WTC11 (cell line): ENCODE measurements at places on chromosomes 3 and 15. TPM values are rescaled to one million over a fixed set of nuclear protein-coding genes. Genes with fewer than 3 reads are reported as not detected.

WDR93 gene
- 0.09 TPM in 1 of 3 replicates, not detected in the others for total RNA-seq

GRK7 gene
- not detected in 3 replicates for total RNA-seq

B3GALNT1 gene
- total RNA-seq: 4.2 to 6.0 TPM (median 5.0 TPM) in 3 replicates

LHFPL4 gene
- 18.9 to 26.8 TPM (median 24.4 TPM) in 3 replicates for total RNA-seq

CDAN1 gene
- 16.4 to 24.2 TPM (median 23.0 TPM) in 3 replicates for total RNA-seq

ADCY5 gene
- 23.5 to 28.6 TPM (median 26.8 TPM) in 3 replicates for total RNA-seq

CA12 gene
- total RNA-seq: 2.8 to 3.3 TPM (median 2.8 TPM) in 3 replicates

GPR62 gene
- 0.24 to 0.55 TPM (median 0.46 TPM) in 3 replicates for total RNA-seq

ROBO2 gene
- total RNA-seq: 11.7 to 12.4 TPM (median 12.0 TPM) in 3 replicates

WDR72 gene
- 8.6 to 8.7 TPM (median 8.6 TPM) in 3 replicates for total RNA-seq

SERINC4 gene
- 0.09 to 0.16 TPM in 2 of 3 replicates, not detected in the other for total RNA-seq

PLA2G4F gene
- 0.11 to 0.18 TPM (median 0.16 TPM) in 3 replicates for total RNA-seq

CCDC13 gene
- total RNA-seq: 0.79 TPM in 1 of 3 replicates, not detected in the others

FOXB1 gene
- 10.8 to 15.0 TPM (median 13.7 TPM) in 3 replicates for total RNA-seq

ZNF501 gene
- total RNA-seq: 8.8 to 9.0 TPM (median 8.8 TPM) in 3 replicates

DAPK2 gene
- total RNA-seq: 1.0 to 2.3 TPM (median 1.5 TPM) in 3 replicates

XCR1 gene
- 0.02 to 0.25 TPM in 2 of 3 replicates, not detected in the other for total RNA-seq

SH3GL3 gene
- 7.8 to 9.2 TPM (median 8.0 TPM) in 3 replicates for total RNA-seq

CIP2A gene
- total RNA-seq: 29.3 to 32.8 TPM (median 32.0 TPM) in 3 replicates

CEP19 gene
- 1.4 to 1.5 TPM (median 1.4 TPM) in 3 replicates for total RNA-seq
